ENCODE measurements at places on chromosomes 1 and 21. TPM values are rescaled to one million over a fixed set of nuclear protein-coding genes. Genes with fewer than 3 reads are reported as not detected.
A peak's percentile ranks its signal among the peaks of the same experiment; 100 is the strongest.

The CFHR1 gene
- not detected for total RNA-seq

The PMVK gene
- total RNA-seq: 20.5 TPM

DNA sequence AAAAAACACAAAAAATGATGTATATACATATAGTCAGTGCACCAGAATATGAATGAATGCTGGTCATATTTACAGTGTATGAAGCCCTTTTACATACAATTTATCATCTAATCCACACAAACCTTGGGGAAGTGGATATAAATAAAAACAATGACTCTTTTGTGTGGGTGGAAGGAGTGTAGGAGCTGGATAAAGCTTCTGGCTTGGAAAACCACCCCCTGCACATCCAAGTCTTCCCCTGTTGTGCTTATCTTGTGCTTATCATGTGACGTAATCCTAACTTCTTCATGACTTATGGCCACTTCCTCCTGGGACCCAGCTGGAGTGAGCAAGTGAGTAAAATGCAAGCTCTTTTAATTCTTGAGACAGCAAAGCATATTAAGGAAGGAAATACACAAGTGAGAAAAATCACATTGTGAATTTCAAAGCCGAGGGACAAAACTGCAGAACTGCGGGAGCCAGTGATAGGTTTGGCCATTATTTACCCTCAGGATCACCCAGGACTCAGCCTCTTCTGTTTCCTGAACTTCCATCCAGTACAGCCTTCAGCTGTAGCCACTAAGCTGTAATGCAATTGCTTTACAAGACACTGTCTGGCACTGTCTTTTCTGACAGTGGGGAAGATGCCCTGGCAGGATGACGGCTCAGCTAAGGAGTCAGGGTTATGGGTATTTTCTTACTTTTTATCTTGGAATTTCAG, 104.0 kb upstream of the PPM1J start:
- DNase-seq: no peak

DNA sequence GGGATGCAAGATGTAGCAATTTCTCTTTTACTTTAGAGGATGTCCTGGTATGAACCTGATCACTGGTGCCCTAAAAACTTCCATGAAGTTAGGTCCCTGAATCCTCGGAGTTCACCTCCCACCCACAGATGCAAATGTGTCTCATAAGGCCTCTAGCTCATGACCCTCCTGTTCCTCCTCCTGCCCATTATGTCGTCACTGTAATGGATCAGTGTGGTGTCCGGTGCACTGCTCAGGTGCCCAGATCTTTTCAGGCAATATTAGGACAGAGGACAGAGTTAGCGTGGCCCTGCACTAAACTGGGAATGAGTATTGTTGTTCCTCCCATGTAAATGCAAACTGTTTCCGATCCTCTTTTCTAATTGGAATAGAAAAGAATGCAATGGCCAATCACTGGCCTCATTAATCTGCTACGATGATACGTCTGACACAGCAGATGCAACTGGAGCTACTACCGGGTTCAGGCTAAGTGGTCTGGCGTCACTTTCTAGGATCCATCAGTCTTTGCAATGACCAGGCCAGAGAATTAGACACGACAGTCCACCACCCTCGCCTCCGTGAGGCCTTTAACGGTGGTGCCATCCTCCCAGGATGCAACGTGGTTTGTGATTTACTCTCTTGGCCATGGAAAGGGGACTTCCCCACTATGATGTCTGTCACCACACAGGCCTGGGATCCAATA, 3.4 kb upstream of the COL6A2 start:
- no peak for DNase-seq

The LCE1D gene
- not detected for total RNA-seq

DNA sequence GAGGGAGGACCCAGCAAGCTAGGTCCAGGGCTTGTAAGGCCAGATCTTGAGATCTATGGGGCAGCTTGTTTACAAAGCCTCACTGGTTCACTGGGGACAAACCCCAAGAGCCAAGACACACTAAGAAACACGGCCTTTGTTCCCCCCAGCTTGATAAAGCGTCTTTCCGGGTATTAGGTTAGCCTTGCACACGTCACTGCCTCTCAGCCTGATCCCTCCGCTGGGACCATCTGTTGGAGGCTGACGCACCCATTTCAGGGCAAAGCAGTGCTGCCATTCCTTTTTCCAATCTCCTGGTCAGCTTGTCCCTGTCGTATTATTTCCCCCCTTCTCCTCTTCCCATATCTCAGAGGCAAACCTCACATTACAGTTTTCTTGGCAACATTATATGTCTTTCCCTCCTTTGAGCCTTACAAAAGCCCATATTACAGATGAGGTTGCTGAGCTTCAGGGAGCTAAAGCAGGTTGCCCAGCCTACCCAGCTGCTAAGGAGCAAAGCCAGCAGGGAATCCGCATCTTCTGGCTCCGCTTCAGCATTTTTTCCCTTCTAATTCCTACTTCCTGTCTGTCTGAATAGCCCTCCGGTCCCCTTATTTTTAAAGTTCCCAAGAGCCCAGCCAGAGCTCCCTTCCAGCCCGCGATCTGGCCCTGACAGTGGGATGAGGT, 4.1 kb downstream of the HEYL start:
- DNase-seq: no peak

GRCh38 chr21:46098303-46099141, 610 bp downstream of the COL6A2 start:
- DNase-seq: peak; percentile 56

Data from psoas muscle (tissue), 8 donors.